IMR-90 (cell line): ENCODE measurements at places on chromosomes 13 and 19.

DNA sequence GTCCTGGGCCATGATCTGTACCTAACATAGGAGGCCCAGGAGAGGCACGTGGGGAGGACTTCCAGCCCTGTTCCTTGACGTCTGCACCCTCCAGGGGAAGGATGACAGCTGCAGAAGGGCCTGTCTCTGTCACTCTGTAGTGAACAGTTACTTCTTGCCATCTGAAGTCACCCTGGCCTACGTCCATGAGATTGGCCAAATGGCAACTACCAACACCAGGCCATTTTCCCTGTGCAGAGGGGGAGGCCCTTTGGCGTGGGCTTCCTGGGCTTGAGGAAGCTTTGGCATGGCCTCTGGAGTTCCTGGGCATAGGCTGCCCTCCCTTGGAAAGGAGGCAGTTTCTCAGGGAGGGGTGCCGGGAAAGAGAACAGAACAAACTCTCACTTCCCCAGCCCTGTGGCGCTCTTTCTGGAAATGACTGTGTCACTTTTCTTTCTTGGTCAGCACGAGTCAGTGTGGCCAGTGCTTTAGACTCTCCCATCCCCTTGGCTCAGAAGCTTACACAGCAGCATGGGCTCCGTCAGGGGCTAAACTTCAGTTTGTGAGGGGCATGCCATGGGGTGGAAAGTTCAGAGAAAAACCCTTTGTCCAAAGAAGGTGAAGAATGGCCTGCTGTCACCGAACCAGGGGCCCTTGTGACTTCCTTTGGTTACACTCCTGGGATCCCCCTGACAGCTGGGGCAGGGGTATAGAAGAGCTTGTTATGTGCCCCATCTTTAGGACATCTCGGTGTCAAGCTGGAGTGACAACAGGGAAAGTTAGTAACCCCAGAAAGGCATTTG, 5.3 kb downstream of the CARM1 start:
- DNase-seq = no peak

GRCh38 chr19:30385174-30385573, 13.0 kb downstream of the ZNF536 start:
- no peak for DNase-seq

DNA sequence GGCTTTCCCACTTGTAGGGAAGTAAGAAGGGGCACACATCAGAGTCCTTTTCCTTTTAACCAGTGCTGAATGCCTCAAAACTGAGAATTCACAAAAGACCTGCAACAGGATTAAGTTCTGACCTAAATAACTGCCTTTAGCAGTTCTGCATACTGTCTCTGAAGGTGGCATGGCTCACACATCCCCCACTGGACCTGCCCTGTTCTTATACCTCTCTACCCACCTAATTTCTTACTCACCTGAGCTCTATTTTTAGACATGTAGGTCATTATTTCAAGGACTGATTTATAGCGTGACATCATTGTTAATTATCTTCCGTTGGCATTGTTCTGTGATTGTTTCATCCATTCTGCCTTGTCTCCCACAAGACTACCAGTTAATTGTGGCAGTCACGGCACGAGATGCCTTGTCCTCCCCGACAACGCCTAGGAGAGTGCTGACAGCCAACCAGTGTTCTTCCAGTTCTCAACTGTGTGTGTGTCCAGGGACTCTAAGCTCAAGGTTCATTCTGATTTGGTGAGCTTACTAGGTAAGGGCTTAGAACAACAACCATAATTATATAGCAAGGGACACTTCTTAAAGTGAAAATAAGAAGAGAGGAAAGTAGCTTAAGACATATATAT, 27.1 kb upstream of the UBL3 start:
- no peak for DNase-seq

DNA sequence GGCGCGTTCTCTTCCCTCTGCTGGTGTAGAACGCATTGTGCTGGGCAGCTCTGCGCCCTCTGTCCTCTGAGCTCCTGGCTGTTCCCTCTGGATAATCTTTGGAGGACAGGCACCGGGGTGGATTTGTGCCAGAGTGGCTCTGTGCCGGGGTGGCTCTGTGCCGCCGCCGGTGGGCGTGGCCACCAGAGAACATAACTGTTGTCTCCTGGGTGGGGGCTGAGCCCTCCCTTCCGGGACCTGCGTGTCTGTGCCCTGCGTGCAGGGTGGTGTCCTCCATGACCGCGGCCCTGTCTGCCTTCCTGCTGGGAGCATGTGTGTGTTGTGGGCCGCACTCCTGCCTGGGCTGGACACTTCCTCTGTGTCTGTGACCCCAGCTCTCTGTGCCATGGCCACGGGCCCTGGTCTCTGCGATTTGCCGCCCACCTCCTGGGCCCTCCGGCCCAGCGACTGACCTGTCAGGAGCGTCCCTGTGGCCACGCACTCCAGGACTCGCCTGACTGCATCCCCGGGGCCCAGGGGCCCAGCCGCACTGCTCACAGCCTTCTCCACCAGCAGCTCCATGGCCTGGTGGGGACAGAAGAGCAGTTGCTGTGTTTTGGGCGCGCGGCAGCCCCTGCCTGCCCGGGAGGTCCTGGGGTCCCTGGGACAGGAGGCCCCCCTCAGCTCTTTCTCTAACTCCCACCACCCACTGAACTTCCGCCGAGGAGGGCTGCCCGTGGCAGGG, 22.4 kb upstream of the MATK start:
- DNase-seq = no peak

GRCh38 chr19:43300876-43301765, 31.8 kb upstream of the PSG9 start:
- DNase-seq = no peak
